ENCODE measurements at places on chromosomes 7 and 10.

DNA sequence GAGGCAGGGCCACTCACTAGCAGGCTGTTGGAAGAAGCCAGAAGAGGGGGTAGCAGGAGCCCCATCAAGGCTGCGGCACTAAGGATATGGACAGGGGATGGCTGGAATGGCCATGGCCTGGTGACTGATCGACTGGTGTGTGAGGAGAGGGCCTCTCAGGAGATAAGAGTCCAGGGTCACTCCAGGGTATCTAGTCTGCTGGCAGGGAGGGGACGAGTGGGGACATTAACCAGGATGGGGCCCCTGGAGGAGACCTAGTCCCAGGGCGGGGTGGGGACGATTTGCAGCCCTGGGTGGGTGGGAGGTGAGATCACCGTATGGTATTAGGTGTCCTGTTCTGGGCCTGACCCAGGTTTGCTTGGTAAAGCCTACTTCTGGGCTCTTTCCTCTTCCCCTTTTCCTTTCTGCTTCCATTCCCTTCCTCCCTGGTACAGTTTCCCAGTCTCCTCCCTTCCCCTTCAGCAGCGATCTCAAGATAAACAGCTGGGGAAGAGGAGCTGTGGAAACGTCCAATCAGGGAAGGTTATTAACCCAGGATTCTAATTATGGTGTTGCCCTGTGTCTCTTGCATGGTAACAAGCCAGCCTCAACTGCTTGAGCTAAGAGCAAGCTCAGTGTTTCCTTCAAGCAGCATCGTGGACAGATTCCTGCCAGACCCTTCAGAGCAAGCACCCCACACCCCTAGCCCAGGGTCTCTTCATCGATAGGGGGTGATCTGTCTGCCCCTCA lies 233.2 kb downstream of the RPS24 start:
- DNase-seq, result no peak

- no peak for DNase-seq
These were observed 61.4 kb downstream of the CDK14 start for GRCh38 chr7:90657481-90657880.

DNA sequence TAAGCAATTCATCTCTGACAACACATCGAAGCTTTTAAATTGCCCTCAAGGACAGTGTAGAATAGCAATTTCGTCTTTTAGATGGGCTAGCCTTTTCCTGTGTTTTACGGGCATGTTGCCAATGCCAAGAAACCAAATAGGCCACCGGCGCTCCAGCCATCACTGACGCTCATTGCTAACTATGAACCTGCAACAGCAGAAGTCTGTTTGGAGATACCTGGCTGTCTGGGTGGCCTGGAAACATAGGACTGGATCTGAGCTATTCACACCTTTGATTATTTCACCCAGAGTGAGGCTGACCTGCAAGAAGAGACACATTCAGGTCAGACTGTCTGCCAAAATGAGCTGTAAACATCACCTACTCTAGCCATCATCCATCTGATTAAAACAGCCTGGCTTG lies 12.0 kb downstream of the KPNA7 start:
- DNase-seq, result no peak

DNA sequence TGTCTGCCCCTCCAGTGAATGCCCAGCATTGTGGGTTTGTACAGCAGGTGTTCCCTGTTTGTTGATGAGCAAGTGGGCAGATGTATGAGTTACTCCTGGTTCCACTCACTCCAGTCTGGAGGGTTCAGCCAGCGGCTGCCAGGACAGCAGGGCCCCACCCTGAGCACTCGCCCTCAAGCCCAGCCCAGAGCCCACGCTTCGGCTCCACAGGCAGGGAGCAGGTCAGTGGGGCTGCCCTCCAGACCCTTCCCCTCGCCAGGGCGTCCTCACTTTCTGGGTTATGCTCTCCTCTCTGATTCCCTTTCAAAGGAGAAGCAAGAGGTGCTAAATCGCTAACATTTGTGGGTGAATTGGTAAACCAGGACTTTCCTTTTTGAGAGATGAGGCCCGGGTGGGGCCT lies 4.8 kb upstream of the VIPR2 start:
- DNase-seq, result no peak

DNA sequence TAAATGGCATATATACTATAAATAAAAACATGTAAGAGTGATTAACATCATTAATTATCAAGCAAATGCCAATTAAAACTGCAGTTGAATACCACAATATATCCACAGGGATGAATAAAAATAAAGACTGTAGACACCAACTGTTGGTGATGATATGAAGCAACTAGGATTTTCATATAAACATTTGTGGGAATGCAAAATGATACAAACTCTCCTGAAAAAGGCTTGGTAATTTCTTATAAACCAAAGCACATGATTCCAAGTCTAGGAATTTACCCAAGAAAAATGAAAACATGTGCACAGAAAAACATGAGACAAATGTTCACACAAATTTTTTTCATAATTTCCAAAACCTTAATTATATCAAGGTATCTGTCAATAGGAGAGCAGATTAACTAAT lies 448.1 kb downstream of the ETV1 start:
- no peak for DNase-seq

Data from CD4-positive, alpha-beta T cell treated with Interferon alpha-2 for 1 hour (primary cell).